ENCODE measurements at places on chromosomes 11 and 22.

GRCh38 chr11:3902441-3902840 lies 47.0 kb downstream of the STIM1 start:
- no peak for DNase-seq

DNA sequence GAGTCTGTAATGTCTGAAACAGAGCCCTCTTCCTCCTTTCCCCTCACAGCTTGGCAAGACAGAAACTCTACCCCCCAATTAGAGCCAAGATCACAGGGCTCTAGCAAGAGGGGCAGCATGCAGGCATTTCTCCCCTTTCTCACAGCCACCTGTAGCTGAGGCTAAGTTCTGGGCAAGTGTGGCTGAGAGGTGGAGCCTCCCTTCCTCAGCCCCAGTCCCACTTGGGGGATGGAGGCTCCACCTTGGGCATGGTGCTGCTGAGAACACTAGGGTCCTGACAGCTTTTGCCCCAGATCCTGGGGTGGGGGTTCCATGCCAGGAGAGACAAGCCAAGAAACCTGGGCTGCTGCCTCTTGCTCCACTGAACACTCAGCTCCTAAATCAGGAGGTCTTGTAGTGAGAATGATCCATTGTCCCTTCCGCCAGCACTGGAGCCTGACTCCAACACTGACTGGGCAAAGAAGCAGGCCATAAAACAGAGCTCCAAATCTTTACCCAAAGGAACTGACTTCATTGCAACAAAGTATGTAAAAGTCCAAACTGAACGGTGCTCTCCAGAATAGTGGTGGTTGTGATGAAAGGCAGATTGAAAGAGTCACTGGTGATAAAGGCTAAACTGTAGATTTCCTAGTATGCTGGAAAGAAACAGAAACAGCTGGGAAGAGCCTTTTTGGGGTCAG lies 25.6 kb downstream of the NARS2 start:
- DNase-seq, result no peak

DNA sequence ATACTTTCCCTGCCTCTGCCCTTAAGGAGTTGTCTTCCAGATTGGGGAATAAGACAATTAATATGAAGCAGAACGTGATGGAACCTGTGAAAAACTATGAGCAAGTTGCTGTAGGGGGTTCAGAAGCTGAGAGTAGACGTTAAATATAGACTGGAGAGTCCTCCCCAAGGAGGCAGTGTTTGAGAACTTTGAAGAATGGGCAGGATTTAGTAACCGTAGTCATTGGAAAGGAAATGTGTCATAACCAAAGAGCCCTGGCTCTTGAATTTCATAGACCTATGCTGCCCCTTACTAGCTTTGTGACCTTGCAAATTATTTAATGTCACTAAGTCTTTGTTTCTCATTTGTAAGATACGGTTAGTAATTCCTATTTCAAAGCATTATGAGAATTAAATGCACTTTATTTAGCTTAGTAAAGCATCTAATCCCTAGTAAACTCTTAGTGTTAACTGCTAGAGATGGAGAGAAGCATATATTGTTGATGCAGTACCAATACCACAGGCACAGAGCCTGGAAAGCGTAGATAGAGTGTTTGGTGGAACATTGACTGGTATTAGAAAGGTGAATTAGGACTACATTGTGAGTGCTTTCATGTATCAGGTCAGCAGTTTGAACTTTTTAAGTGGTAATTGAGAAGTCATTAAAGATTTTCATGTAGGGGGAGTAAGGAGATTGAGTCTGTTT lies 54.1 kb downstream of the MCAM start:
- no peak for DNase-seq

- DNase-seq, result no peak
These were observed 14.7 kb upstream of the NNMT start for GRCh38 chr11:114281388-114281956.

DNA sequence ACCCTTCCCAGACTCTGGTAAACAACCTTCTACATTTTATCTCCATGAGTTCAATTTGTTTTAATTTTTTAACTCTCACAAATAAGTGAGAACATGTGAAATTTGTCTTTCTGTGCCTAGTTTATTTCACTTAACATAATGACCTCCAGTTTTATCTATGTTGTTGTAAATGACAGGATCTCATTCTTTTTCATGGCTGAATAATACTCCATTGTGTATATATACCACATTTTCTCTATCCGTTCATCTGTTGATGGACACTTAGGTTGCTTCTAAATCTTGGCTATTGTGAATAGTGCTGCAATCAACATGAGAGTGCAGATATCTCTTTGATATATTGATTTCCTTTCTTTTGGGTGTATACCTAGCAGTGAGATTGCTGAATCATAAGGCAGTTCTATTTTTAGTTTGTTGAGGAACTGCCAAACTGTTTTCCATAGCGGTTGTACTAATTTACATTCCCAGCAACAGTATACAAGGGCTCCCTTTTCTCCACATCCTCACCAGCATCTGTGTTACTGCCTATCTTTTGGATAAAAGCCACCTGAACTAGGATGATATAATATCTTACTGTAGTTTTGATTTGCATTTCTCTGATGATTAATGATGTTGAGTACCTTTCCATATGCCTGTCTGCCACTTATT lies 93.9 kb downstream of the ATG16L2 start:
- no peak for DNase-seq

DNA sequence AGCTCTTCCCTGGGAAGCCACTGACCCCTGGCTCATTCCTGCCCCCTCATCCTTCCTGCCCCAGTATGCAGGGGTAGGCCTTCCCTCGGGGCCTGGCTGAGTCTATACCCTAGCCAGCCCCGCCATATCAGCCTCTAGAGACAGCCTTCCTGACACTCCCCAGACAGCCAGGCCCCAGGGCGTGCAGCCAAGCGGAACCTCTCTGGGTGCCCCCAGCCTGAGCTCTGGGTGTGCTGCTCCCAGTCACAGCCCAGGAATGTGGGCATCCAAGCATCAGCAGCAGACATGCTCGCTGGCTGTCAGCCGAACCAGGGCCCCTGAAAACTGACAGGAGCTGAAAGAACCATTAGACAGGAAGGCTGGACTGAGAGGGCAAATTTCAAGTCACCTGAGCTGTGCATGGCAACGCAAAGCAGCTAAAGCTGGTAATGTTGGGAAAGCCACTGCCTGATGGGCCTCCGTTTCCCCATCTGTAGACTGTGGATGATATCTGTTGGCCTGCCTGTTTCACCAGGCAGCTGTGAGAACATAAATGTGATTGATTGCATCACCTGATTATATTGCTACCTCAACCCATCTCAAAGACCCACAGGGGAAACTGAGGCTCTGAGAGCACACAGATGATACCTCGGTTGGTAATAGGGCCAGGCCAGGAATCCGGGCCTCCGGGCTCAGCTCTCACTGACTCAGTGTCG lies 93.2 kb downstream of the LRRC32 start:
- no peak for DNase-seq

- peak; percentile 16 for DNase-seq
These were observed 88.6 kb upstream of the CRYBB3 start for GRCh38 chr22:25110846-25111578.

DNA sequence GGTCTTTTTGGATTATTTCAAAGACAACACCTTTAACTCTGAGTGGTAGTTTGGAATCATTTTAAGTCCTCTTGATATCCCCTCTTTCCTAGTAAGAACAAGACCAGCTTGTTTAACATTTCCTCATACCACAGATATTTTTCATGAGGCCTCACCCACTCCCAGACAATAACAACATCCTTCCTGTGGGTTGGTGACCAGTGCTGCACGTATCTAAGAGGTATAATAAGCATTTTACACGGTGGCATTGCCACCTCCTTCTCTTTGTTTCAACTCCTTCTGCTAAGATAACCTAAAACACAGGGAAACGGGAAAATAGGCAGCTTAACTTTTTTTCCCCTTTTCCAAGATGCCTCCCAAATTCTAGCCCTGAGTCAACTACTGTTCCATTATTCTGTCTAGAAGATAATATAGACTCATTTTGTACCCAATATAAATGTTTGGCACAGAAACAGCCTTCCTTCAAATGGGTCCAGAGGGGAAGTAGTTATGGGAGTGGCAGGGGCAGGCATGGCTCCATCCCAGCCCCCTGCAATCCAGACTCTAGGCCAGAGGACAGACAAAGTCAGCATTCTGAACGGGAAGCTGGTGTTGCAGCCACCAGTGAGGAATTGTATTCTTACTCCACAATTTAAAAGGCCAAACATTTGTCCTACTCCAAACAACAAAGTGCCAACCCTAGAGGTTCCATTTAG lies 28.5 kb downstream of the MAML2 start:
- DNase-seq, result no peak

GRCh38 chr11:125763483-125763882 lies 15.1 kb downstream of the PATE2 start:
- DNase-seq, result no peak

- no peak for DNase-seq
These were observed 101.4 kb downstream of the DBX1 start for GRCh38 chr11:20058749-20059458.

DNA sequence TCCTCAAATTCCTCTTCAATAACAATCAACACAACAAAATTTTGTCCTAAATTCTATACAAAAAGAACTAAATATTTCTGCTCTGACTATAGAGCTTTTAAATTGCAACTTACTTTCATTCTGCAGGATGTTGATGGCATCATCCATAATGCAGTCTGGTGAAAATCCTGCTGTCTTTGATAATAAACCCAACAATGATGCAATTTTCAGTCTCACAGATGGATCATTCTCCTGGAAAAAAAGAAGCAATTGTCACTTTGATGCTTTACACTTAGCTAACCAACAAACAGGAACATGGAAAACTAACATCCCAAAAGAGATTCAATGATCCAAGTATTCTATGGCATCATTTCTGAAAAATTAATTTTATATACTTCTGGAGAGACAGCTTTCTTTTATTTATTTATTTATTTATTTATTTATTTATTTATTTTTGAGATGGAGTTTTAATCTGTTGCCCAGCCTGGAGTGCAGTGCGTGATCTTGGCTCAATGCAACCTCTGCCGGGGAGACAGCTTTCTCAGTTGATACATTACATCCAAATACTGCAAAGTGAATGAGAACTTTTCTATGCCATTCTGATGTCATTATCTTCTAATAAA lies 13.0 kb downstream of the INTS4 start:
- peak; percentile 10 for DNase-seq

- DNase-seq, result no peak
These were observed 43.6 kb upstream of the PRR5 start for GRCh38 chr22:44658311-44658953.

GRCh38 chr11:58526721-58527120 lies 18.8 kb upstream of the OR5B21 start:
- no peak for DNase-seq

- DNase-seq, result no peak
These were observed 69.9 kb downstream of the SLC5A12 start for GRCh38 chr11:26651916-26652315.

GRCh38 chr11:128848815-128849455 lies 18.2 kb downstream of the KCNJ1 start:
- DNase-seq, result no peak

- no peak for DNase-seq
These were observed 4.2 kb downstream of the CAPN1 start for GRCh38 chr11:65185869-65186341.

DNA sequence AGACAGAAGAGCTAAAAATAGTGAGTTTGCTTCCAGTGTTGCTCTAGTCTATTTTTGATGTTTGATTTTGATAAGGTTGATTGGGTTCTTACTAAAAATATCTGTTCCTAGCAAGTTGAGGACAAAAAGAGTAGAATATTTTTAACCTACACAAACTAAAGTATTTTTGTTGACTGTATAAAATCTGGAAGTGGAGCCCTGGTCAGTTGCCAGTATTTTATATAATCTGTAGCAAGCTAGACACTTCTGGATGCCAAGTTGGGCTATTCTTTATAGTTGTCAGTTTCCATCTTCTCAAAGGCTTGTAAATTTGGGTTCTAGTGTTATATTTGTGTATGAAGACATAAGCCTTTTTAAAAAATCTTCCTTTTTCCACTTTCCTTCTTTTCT lies 56.7 kb downstream of the HSD17B12 start:
- no peak for DNase-seq

DNA sequence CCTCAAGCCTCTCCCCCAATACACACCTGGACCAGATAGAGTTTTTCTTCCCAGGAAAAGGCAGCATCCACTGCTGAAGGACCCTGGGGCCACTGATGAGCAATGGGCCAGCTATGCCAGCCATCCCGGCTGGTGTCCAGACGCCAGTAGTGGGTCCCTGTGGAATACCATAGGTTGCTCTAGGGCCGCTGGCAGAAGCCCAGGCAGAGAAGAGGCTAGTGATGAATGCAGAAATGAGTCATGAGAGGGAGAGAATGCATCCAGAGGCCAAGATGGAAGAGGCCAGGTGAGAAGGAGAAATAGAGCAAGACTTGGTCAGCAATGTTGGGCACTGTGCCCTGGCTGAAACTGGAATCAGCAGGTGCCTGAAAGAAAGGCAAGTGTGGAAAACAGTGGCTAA lies 8.9 kb downstream of the HPX start:
- no peak for DNase-seq

DNA sequence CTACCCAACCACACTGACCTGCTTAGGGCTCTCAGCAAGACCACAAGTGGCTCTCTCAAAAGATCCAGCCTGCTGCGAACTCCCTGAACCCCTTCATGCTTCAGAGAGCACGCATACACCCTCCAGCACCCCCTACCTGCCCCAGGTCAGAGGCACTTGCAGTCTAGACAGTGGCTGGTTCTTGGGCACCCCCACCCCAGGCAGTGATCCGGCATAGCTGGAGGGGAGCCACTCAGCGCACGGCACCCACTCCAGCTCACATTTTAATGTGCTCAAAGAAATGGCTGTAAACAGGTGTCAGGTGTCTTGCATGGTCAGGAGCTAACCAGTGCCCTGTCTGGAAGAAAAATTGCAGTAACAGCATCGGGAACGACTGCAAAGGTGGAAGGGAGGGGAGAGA lies 140.8 kb downstream of the PKNOX2 start:
- no peak for DNase-seq

GRCh38 chr11:27807596-27807995 lies 107.3 kb upstream of the BDNF start:
- DNase-seq, result no peak

DNA sequence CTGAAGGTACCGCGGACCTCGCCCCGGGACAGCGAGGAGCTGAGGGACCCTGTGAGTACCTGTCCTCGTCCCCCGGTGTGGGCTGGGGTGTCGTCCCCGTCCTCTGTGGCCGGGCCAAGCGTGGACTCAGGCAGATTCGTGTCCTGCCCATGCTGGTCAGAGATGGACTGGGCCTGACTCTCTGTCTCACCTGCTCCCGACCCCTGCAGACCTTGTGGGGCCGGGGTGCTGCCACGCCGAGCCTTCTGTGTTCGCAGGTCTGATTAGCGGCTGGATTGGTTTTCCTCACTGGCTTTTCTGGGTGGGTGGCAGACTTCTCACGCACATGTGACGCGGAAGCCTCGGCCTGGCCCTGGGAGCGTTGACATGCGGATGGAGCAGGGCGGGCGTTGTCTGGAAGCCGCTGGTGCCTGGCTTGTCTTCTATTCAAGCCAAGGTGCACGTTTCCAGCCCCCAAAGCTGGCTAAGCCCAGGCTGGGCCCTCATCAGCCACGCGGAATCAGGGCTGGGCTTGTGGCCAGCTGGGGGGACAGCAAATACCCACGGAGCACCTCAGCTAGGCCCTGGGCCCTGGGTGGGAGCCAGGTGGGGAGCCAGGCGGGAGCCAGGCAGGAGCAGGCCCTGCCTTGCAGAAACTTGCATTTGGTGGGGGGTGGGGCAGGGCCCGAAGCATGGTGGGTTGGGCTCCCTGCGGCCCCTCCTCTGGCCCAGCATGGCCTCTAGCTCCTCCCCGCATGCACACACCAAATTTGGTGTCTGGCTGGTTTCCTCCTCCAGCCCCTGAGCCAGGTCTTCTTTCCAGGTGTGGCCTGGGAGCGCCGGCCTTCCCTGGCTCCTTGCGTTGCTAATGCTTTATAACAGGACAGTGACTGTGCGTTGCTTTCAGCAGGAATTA lies 7.0 kb downstream of the GRAMD4 start:
- no peak for DNase-seq

Measured in hippocampal formation (tissue), 2 donors.